ENCODE measurements at places on chromosomes 11 and 22.
A peak's percentile ranks its signal among the peaks of the same experiment; 100 is the strongest.

DNA sequence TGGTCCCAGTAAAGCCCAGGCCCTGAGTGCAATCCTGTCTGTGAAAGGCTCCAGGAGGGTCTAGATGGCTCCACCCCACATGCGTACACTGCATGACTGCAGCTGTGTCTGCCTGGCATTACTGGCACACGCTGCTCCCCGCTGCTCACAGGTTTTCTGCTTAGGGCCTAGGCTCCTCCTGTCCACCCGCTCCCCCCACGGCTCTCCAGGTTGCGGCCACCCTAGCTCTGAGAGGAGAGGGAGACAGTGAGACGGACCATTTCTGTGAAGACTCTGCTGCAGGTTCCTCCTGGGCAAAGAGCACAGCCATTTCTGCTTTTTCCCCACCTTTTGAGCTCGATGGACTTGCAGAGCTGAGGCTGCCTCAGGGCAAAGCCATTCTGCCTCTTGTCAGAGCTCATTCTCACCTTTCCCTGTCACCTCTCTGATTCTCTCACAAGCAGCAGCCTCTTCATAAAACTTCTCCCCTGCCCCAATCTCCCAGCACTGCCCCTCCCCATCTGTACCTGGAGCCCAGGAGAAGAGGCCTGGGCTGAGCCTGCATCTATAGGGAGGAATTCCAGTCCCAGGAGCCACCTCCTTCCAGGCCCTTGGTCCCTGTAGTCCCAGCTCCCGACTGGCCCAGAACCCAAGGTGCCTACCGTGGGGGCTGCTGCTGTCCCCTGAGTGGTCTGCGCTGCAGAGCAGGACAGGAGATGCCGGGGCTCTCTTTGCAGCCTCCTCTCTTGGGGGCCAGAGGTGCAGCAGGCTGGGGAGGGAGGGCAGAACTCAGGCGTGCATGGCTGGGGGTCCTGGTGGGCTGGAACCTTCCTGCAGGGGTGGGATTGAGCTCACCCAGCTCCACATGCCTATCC, 433.7 kb upstream of the B3GAT1 start:
- DNase-seq: no peak

DNA sequence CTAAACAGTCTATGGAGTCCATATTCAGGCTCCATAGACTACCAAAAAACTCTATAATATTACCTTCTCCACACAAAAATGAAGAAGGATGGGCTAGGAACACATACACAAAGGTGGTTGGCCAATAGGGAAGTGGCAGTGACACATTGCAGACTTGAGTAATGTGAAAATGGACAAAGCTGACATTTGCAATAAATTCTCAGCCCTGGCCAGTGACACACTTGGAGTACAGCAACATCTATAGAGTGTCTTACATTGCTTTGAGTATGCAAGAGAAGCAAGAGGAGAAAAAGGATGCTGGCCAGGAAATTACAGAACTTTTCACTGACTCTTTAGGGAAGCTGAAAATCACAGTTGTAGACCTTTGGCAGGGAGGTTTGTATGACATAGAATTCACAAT, 7.3 kb upstream of the OR52W1 start:
- DNase-seq: no peak

- DNase-seq: peak; percentile 26
Observed at GRCh38 chr11:102615077-102615893, 9.8 kb downstream of the MMP20 start.

DNA sequence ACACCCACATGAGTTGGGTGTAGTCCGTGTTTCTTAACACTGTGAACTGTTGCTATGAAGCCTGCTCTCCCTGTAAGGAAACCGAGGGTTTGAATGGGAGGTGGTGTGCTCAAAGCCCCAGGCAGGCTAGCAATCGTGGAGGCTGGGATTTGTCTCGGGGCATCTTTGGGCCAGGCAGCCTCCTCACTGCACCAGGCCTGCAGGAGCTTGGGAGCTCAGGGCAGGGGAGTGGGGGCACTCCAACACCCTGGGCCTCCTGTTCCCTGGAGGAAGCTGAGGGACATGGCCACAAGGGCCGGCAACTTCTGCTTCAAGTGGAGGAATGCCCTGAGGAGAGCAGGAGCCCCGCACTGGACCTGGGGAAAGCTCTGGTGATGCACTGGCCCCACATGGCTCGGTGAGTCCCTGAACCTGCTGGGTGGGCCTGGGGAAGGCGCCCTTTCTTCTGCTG, 164.7 kb upstream of the B3GAT1 start:
- no peak for DNase-seq

- no peak for DNase-seq
Observed at GRCh38 chr22:39434243-39434653, 22.6 kb upstream of the MGAT3 start.

GRCh38 chr11:120810251-120810650, 213.7 kb upstream of the TBCEL start:
- no peak for DNase-seq

DNA sequence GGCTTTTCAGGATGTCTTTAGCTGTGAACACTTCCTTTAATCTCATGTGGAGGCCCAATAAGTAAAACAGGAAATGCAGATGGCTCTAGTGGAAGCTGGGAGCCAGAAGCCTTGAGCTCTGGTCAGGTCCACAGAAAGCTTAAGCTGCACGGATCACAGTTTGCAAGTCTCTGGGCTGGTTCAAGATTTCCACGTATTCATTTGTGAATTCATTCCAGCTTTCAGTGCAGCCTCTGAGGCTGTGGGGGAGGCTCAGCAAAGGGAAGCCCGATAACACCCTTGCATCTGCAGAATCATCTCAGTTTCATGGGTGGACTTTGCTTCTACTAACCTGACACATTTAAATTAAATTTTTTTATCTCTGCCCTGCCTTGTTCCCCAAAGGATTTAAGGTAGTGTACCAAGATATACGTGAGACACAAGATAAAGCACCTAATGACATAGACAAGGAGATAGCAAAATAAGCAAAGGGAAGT, 65.6 kb downstream of the ISX start:
- DNase-seq: no peak

DNA sequence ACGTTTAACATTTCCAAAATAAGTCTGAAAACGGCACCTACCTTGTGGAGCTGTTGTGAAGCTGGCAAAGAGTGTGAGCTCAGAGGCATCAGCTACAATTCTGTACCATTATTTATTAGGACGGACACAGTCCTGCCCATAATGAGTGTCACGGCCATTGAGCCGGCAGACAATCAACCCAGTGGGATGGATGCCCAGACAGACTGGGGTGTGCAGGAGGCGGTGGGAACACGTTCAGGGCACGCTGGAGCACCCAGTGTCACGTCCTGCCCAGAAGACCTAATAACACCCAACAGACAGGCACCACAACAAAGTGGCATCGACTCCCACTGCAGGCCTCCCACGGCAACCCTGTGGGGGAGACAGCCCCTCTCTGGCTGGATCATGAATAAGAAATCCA, 34.5 kb downstream of the TPST2 start:
- no peak for DNase-seq

DNA sequence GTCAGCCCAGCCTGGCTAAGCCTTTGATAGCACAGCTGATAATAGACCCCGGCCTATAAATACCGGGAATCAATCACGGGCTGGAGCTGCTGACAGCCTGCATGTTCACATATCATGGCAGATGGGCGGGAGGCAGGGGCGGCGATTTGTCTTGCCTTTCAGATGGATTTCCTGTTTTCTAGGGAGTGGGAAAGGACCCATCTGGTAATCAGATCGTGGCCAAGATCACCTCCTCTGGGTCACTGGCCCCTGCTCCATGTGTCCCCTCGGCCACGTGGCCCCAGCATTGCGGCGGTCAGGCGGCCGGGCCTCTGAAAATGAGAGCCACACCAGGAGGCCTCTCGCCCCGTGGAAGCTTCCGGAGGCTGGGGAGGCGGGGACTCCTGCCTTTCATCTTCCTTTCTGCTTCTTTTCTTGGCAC, 36.6 kb downstream of the SMIM38 start:
- no peak for DNase-seq

DNA sequence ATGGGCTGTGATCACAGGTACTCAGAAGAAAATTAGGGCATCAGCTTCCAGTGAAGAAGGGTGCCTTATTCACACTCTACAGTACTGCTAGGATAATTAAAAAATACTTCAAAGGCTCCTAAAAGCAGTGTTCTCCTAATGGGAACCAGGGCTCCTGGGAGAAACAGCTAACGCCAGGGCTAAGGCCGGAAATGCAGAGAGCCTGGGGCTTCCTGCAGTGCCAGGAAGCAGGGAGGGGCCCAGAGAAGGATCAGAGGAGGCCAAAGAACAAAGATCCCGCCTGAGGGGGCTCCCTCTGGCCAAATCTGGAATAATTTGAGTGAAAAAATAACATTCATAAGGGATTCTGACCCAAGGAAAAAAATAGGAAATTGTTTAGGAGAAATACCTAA, 27.5 kb downstream of the TOLLIP start:
- DNase-seq: no peak

GRCh38 chr11:16603245-16603644, 135.2 kb upstream of the C11orf58 start:
- DNase-seq: peak; percentile 50

- DNase-seq: peak; percentile 24
Observed at GRCh38 chr11:87463486-87464102, 425.9 kb downstream of the TMEM135 start.

DNA sequence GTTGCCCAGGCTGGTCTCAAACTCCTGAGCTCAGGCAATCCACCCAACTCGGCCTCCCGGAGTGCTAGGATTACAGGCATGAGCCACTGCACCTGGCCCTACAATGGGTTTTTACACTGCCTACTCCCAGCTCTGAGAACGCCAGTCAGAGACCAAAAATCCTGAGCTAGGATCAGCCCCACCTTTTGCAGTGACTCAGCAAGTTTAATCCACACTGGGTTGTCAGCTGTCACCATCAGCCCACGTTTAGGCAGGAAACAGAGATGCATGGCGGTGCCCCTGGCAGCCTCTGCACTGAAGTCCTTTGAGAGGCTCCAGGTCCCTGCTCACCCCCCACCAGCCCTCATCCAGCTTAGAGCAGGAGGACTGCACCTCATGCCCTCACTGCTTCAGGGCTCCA, 117.6 kb downstream of the ARHGAP8 start:
- no peak for DNase-seq

- peak; percentile 72 for DNase-seq
Observed at GRCh38 chr11:68150037-68150436, 28.8 kb upstream of the CHKA start.

GRCh38 chr22:37488337-37489135, 2.4 kb upstream of the MFNG start:
- no peak for DNase-seq

- DNase-seq: no peak
Observed at GRCh38 chr11:35529971-35530495, 4.6 kb upstream of the PAMR1 start.

DNA sequence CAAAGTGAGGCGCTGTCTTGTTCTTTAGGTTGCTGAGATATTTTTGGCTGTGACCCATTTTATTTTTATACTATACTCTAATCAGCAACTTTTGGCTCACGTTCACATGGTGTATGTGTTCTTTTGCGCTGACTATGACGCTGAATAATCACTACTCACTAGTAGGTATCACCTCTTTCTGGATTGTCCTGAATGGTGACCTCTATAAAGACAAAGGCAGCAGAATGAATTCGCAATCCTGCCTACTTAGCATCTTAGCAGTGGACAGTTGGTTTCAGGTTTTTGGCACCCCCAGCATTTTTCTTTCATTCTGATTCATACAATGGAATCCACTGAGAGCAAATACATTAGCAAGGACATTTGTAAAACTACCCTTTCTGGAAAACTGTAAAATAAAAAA, 351.3 kb downstream of the JRKL start:
- DNase-seq: no peak

- no peak for DNase-seq
Observed at GRCh38 chr11:65918211-65919140, at the start of gene C11orf68. C11orf68 (minus strand) TSS chr11:65919062; CDS start chr11:65919031, 31 bp downstream.

- DNase-seq: no peak
Observed at GRCh38 chr22:32565002-32565339, 90.4 kb downstream of the FBXO7 start.

- no peak for DNase-seq
Observed at GRCh38 chr11:1641096-1641495, 11.5 kb downstream of the KRTAP5-5 start.

DNA sequence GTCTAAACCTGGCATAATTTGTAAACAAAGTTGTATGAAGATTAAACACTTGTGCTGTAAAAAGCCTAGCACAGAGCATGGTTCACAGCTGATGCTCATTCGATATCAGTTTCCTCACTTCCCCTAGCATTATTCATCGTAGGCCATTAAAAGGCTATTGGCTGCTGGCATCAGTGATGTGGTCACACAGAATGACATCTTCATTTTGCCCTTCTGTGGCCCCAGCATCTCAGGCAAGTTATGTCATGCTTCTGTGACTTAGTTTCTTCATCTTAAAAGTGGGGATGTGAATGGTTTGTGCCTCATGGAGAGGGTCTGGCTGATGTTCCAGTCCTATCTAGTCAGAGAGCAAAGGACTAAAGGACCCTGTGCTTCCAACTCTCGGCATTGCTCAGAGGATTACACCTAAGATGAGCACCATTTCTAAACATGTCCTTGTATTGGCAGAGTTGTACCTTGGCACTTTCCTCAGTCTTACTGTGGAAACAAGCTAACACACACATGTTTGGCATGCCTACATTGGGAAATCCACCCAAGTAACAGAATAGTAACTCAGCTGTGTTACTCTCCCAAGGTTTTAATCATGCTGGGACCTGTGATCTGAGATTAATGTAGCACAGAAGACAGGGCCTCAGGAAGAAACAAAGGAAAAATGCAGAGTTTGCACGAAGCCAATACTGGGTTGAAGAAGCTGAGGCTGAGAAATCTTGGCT, 83.5 kb upstream of the OR9Q1 start:
- DNase-seq: no peak

- peak; percentile 63 for DNase-seq
Observed at GRCh38 chr11:117807482-117808327, 10.7 kb upstream of the DSCAML1 start.
